LHCN-M2 (cell line): ENCODE measurements at places on chromosomes 2 and 18.

DNA sequence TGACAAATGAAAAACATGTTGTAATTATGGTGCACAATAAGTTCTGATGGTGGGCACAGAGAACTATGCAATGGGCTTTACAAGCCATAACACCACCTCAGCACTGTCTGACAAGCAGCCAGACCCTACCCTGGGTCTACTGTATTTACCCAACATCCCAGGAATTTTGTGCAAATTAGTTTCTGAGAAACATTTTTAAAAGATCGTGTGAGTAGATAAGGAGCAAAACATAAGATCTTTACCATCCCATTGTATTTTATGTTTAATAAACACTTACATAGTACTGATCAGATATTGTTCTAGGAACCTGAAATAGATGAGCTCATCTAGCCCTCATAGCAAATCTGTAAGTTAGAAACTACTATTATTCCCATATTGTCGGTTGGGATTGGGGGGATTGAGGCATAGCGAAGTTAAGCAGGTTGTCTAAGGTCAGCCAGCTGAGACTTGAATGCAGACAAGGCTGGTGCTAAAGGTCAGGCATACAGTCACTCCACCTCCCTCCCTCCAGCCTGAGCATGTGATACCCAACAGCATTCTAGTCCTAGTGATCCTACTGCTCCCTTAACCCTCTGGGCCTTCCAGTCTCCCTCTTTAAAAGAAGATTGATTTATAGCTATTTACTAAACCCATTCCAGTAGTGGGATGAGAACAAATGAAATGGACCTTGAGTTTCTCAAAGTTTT, 67.4 kb upstream of the STAM2 start:
- DNase-seq = no peak

DNA sequence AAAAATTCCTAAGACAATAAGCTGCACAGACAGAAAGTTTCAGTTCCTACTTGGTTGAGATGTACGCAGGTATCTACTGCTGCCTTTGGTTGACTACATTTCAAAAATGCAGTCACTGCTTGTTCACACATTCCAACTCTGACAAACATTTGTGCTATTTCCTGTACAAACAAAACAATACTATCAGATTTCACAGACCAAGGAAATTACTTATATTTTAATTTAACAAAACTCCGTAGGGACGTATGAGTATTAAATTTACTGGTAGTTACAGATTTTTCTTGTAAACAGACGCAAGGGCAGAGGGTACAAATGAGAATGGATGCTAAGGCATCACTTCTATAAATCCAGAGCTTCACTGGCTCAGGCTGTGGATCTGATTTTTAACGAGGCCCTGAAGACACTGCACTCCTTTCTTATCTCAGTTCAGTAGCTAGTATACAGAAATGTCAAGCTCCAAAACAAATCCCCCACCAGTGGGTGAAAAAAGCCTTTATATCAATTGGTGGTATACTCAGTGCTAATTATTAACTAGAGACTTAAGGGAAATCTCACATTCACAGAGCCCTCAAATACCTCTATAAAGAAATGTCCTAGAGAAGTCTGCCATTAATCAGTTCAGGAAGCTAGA, 31.7 kb upstream of the TTC32 start:
- DNase-seq = peak; percentile 87

GRCh38 chr2:230178546-230179485, 41.0 kb downstream of the SP110 start:
- no peak for DNase-seq

DNA sequence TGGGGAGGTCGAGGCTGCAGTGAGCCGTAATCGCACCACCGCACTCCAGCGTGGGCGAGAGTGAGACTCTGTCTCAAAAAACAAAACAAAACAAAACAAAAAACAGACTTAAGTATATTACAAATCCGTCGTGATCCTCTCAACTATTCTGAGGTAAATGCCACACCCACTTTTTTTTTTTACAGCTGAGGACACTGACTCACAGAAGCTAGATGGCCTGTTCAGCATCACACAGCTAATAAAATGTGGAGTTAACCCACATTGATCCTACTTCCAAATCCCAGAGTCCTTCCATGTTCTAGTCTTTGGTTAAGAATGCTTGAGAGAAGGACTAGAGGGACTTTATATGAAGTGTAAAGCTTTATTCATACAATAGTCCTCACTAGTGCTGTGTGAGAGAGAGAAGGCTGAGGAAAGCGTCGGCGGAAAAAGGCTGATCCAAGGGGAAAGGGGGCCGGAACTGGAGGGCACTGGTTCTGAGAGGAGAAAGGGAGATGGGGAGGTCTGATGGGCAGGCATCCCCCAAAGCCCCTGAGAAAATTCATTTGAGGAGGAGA, 627 bp downstream of the RNF25 start:
- DNase-seq = peak; percentile 44

DNA sequence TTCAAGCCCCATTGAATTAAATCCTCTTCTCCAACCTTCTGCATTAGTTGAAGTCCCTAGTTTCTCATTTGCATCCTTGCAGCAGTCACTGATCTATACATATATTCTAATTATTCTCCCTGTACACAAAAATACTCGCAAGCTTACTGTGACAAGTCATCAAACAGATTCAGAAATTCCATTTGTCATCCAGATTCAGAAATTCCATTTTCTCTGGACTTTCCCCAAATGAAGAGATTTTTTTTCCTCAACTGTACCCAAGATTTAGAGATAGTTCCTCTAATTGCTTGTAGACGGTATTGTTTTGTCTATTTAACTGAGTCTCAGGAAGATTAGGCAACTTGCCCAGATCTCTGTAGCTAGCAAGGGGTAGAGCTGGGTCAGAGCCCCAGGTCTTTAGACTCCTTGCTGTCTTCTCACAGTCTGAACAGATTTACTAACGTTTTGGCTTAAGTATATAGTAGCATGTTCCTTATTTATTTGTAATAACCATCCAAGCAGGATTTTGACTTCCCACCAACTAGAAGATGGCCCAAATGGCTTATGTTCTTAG, 34.2 kb downstream of the RAB12 start:
- no peak for DNase-seq

GRCh38 chr18:54209471-54210180, 14.8 kb downstream of the MBD2 start:
- DNase-seq = peak; percentile 55

- DNase-seq = no peak
These were observed 66.0 kb upstream of the ITGB6 start for GRCh38 chr2:160266037-160266551.

DNA sequence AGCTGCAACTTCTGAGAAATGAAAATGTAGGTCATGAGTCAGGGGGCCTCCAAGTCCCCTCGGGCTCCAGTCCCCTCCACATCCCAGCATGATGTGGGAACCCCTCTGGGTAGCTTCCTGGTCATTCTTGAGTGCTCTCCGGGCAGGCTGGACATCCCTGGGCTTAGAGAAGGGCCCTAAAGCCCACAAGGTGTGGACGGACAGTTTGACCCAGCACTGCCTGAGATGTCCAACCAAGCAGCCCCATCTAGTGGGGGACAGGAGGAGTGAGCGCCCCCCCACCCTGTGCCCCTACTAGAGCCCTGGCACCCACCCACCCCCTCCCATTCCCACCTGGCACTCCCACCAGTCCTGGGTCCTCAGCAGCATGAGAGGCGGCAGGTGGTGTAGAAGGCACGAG, 46.0 kb downstream of the CYP27C1 start:
- DNase-seq = peak; percentile 35

DNA sequence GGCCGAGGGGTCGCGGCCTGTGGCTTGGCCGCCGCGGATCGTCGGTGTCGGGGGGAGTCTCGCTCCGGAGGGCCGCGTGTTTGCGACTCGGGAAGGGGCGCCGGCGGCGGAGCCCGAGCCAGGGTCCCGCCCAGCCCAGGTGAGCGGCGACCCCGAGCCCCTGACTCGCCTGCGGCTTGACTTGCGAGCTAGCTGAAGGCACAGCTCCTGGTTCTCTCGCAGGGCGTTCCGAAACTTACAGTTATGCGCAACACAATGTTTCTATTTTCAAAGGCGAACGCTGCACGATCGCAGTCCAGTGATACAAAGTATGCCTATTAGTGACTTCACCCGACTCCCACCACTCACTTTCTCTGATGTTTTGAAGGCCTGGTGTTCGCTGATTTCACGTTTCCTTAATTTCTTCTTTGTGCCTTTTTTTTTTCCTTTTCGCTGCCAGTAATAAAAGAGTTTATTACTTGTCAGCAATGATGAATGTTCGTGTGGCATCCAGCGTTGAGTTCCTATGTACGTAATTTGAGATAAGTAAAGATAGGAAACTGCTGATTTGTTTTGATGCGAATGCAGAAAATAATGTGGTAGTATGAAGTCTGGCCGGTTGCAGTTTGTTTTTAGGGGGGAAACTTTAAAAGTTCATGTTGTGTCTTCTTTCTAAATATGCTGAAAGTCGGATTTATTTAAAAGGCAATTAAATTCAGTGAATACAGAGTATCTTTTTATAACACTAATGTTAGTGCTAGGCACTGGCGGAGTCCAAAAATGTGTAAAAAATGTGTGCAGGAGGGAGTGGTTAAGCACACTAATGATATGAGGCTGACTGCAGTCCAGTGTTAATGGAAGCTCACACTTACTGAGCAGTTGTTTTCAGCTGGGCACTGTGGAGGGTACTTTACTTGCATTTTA, 706 bp downstream of the UBXN2A start:
- DNase-seq = peak; percentile 45

DNA sequence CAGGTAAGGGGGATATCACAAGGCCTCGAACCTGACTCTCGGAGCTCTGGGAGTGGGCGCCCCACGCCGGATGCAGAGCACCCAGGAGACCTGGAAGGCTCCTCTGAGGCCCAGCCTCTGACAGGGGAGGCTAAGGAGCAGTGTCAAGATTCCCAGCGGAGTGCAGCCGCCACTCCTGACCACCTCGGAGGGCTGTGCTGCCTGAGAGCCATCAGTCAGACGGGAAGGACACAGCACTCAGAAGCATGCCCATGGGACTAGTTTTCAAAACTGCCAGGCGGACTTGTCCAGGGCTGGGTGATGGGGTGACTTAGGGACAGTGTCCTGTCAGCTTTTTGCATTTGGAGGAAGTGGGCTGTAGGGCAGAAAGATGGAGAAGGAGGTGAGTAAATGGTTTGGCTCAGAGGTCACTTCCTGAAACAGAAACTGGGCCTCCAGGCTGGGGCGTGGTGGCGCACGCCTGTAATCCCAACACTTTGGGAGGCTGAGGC, 34.6 kb upstream of the B3GNT7 start:
- DNase-seq = no peak

DNA sequence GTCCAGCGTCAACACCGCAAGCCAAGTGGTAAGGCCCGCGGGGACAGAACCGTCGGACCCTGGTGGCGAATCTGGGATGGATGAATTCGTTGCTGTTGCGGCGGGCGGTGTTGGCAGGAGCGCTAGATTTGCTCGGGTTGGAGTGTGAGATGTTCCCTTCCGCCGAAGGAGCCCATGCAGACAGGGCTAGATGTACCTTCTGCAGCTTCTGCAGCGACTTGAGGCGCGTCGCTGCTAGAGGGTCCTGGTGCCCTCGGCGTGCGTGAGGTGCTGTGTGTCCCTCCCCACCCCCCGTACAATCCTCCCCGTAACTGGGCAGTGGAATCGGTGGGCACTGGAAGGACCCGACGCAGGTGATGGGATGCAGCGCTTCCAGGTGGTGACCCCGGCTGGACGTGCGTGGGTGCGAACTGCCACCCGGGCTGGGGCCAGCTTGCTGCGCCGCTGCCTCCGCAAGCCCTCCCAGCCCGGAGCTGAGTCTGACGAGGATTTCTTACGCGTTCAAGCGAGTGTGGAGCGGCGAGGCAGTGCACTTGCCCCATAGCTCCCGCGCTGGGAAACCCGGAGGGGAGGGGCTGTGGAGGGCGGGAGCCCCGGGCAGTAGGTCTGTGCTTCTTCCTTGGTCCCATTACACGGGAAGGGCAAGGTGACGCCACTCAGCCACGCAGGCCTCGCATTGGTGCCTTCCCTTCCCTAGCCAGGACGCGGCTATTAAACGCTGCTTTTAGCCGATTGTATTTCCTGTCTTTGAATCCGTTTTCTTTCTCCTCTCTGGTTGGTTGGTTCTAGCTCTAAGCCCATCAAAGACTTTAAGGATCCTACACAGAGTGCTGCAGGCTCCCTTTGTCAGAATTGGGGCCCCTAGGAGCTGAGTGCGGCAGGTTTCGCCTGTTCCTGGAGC, 34.2 kb downstream of the CHRNA1 start:
- no peak for DNase-seq

- no peak for DNase-seq
These were observed 49.3 kb downstream of the NRP2 start for GRCh38 chr2:205731583-205731981.

DNA sequence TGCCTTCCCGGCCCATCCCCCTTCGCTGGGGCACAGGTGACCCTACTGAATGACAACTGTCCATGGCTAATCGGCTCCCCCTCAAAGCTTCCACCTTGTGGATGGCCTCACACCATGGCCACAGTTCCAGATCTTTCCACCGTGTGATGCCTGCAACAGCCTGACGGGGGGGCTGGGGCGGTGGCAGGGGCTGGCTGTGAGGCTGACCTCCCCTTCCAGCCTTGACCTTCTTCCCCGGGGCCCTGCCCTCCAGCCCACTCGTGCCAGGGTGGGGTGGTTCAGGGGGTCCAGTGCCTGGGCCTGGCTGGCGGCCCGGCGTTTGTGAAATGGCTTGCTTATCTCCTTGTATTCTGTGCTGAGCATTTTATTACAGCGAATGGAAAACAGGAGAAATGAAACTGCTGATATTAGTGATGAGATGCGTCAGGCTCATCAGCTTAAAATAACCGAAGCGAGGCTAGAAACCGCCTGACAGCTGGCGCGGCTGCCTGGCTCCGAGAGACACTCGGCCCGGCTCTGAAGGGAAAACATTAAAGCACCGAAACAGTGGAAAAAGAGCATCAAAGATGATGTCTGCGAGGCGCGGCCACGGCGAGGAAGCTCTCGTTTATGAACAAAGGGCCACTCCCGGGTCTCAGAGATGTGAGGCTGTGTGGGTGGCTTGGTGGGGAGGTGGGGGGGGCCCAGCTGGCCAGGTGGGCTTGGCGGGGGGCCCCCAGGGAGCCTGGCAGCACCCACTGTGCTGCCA, 916 bp upstream of the PDCD1 start:
- peak; percentile 69 for DNase-seq

DNA sequence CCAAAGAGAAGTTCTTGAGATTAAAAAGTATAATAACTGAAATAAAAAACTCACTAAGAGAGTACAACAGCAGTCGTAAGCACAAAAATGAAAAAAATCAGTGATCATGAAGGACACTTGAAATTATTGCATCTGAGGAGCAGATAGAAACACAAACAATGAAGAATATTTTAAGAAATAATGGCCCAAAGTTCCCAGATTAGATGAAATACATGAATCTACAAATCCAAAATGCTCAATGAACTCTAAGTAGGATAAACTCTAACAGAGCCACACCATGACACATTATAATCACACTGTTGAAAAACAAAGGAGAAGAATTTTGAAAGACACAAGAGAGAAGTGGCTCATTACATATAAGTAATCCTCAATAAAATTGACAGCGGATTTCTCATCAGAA, 31.9 kb upstream of the EMILIN2 start:
- no peak for DNase-seq

DNA sequence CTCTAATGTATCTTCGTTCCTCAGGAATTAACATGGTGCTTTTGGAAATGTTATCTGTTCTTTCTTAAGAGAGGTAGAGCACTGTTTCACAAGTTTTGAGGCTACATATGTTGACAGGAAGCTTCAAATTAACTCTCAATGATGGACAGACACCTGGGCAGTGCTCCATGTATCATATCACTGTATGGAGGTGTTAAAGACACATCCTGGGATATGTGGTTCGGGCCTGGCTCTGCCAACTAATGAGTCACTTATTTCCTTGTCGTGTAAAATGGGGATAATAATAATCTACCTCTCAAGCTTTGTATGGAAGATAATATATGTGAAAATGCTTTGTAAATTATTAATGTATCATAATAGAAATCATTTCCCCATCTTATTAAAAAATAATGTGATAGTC, 90.2 kb downstream of the PARD3B start:
- DNase-seq = no peak

GRCh38 chr2:172822585-172822984, 86.9 kb downstream of the RAPGEF4 start:
- no peak for DNase-seq
